ENCODE measurements at places on chromosomes 7 and 10.

DNA sequence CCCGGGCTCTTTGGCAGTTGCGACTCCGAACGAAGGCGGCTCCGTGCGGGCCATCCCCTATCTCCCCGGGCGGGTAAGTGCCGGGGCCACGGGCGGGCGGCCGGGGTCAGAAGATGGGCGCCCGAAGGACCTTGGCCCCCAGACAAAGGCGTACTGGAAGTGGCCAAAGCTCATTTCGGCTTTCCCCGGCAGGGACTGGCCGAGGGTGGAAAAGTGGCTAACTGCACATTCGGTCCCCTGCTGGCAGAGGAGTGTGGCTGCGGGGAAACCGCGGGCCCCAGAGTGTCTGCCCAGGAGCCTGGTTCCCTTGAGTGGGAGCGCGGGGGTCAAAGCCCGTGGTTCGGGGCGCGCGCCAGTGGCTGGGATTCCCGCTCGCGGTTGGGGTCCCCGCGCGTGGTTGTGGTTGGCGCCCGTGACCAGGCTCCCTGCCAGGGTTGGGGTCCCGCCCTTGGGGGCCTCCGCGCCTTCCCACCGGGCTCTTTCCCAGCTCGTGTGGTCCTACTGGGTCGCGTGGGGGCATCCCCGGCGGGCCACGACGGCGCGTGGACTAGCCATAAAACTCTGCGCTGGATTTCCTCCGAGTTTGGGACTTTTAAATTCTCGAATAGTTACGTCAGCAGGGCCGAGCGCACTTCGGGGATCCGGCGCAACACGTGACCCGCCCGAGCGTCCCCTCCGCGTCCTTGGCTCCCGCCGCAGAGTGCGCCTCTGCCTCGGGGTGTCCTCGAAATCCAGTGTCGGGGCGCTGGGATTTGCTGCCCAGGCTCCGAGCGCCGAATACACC lies 124.4 kb downstream of the TACC2 start:
- DNase-seq: peak; percentile 69

GRCh38 chr7:30694218-30694745 lies 12.0 kb upstream of the CRHR2 start:
- peak; percentile 78 for DNase-seq

GRCh38 chr10:76998451-76998850 lies 639.2 kb downstream of the KCNMA1 start:
- no peak for DNase-seq

- no peak for DNase-seq
Observed at GRCh38 chr7:22723637-22724036, 3.4 kb upstream of the IL6 start.

- DNase-seq: no peak
Observed at GRCh38 chr7:84722086-84722485, 464.8 kb downstream of the SEMA3D start.

- DNase-seq: no peak
Observed at GRCh38 chr7:31892099-31892829, 177.9 kb downstream of the PDE1C start.

DNA sequence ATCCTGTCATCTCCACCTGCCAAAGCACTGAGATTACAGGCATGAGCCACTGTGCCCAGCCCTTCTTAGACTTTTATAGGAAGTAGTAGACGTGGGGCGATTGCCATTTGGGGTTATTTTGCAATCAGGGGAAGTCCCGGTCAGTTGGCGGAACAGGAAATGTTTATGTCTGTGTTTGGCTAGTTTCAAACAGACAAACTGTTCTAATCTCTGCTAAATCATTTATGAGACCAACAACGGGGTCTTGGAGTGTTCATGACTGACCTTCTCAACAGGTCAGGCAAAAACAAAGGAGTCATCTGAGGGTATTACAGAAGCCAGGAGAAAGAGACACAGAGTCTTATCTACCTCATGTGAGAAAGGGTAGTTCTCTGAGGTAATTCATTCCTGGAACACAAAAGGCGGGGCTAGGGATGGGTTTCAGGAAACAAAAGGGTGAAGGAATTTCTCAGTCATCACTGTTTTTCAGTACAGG lies 6.6 kb upstream of the TPK1 start:
- peak; percentile 72 for DNase-seq

- DNase-seq: no peak
Observed at GRCh38 chr7:45408409-45408737, 165.8 kb upstream of the ADCY1 start.
